ENCODE measurements at places on chromosomes 2 and 18.

DNA sequence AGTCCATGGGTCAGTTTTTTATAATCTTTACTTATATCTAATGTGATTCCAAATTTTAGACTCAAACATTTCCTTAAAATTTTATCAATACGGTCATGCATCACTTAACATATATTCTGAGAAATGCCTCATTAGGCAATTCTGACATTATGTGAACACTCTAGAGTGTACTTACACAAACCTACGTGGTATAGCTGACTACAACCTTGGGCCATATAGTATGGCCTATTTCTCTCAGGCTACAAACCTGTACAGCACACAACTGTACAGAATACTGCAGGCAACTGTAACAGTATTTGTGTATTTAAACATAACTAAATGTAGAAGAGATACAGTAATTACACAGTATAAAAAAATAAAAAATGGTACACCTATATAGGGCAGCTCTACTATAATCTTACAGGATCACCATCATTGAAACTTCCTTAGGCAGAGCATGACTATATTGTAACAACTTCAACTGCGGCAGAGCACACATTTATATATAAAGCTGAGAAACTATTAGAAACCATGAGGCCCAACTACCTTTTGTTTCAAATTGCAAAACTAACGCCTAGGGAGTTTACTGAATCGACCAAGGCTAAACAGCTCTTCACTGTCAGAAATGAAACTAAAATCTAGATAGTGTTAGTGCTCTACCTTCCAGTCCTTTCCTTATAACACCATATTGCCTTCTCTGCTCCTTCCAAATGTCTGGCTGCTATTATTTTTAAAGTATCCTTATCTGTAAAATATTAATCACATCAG is 6.9 kb downstream of the YES1 start:
- no peak for DNase-seq

DNA sequence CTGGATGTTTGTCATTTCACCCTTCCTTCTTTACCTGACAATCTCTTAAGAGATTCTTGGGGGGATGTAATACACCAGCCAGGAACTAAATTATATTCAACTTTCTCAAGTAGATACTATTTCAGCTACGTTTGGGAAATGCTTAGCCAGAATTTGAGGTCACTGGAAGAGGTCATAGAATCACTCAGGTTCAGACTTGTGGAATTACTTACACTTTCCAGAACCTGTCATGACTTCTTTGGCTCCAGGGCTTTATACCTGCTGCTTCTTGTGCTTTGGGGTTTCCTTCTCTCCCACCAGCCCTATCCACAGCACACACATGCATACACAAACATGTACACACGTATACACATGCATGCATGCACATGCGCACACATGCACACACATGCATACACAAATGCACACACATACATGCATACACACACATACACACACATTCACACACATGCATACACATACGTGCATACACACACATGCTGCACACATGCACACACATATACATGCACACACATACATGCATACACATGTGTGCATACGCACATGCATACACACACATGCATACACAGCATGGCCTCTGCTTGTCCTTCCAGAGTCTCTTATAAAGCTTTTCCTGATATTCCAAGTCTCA is 23.5 kb upstream of the ANXA4 start:
- no peak for DNase-seq

DNA sequence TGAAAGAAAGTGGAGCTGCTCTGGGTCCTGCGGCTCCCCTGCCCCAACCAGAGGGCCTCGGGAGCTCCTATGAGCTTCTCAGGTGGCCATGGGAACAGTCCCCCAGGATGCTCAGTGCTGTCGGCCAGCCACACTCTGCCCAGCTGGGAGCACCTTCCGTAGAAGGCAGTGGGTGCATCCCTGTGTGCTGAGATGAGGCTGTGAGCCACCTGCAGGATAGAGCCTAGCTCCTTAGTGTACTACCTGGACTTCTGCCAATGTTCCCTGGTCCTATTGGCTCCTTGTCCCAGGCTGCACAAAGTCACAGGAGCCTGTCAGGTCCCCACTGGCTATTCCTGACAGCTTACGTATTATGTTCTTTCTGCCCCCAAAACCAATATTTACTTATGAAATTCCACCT is 16.1 kb downstream of the PRELID3A start:
- DNase-seq = no peak

DNA sequence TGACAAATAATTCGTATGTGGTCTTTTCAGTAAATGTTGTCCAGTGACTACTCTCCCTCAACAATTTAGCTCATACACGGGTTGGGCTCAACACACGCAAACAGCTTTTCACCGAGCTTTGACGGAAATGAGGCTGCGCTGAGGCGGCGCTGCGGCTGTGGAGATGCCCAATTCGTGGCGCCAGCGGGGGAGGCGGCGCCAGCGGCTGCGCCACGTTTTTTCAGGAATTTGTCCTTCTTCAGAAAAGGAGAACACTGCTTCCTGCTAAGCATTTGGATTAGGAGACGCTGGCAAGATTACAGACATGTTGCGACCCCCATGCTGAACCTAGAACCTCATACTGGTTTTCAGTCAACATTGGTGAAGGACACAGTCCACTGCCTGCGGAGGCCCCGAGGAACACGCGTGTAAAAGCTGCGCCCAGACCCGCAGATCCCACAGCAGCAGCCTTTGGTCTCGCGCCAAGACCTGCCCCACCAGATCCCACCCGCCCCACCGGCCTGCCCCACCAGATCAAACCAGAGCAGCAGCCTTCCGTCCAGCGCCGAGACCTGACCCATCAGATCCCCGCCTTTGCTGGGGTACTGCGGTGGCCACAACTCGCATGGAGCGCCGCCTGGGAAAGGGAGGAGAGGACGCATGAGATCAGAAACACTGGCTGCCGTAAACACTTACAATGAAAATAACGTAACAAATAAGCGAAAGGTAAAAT is 173.8 kb downstream of the TMEM18 start:
- no peak for DNase-seq

DNA sequence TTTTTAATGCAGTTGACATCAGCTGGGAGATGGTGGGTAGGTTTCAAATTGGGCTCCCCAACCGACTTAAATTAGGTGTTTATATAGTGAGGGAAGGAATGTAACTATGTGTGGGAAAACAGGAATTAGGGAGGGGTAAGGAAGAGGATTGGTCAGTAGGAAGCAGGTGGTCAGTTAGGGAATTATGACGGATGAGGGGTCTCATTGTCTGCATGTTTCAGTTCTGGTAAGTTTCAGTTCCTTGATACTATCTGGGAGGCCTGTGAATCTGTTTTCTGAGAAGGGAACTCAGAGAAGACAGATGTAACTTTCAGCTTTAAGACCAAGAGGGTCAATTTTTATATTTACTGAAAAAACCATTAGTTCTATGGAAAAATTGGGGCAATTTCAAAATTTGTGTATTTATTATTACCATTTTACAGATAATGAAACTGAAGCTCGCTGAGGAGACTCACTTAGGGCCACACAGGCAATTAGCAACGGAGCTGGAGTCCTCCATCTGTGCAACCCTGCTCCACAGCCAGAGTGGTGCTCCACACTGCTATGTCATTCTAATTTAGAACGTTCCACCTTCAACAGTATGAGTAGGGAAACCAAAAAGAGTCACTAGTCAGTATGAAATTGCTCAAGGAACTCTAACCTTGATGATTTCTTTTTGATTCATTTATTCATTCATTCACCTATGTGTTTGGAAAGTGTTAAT is 36.0 kb upstream of the CCDC195 start:
- no peak for DNase-seq

DNA sequence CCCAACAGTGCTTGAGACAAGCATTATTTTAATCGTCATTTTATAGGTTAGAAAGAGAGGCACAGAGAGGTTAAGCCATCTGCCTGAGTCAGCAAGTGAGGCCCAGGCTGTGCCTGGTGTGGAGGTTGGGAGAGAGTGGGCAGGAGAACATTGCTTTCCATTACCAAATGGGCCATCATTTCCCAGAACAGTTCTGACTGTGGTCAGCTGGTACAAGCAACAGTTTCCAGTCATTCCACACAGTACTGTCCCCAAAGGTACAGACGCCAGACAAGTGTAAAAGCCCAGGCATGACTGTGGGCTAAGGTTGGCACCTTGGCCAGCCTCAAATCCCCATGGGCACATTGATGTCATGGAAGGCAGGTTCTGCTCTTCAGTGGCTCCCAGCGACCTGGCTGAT is 98.2 kb upstream of the LCLAT1 start:
- no peak for DNase-seq

- DNase-seq = no peak
Observed at GRCh38 chr2:6923319-6923718, 6.1 kb downstream of the RNF144A start.

GRCh38 chr2:105950521-105951383 is 206.0 kb downstream of the NCK2 start:
- DNase-seq = no peak

GRCh38 chr2:106745468-106745867 is 140.5 kb downstream of the ST6GAL2 start:
- no peak for DNase-seq

DNA sequence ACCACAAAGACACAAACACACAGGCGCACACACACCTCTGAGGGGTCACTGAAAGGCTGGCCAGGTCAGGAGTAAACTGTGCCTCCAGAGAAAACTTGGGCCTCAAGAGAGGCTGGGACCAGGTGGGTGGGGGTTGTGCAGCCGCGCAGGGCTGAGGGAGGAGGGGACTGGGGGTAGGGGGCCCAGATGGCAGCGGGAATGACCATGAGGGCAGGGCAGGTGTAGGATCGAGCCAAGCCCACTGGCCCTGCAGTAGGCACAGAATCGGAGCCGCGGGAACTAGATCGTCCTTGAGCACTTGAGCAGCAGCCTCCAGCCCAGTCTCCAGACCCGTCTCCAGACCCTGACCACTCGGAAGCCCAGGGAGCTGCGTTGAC is 36.8 kb downstream of the ANKMY1 start:
- no peak for DNase-seq

GRCh38 chr18:69444221-69444620 is 43.5 kb downstream of the DOK6 start:
- no peak for DNase-seq

DNA sequence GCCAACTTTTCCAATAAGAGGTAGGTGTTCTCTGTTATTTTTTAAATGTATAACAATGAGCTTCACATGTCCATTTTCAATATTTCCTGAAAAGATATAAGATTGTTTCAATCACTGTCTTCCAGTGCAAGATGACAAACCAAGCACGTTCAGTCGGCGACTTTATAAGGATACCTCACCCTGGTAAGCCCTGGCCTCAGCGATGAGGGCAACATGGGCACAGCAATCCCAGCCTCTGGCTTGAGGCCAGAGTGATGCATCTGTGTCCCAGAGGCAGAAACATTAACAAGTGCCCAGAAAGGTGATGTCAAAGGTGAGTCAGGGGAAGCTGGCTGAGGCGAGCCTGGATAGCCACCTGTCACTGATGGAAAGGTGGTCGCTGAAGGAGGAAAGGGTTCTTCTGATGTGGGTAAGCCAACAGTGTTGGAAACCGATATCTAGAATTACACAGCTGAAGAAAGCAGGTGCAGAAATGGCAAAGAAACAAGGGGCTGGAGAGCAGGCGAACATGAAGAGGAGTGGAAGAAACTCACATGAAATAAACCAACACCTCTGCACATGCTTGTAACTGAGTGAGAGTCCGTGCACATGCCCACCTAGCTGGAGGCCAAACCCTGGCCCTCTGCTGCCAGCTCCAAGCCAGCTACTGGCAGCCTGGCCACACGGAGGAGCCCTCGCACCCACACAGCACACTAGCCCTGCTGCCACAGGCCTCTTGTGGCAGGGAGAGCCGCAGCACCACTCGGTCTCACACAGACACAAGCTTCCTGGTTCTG is 65.5 kb downstream of the FBXO15 start:
- peak; percentile 53 for DNase-seq

DNA sequence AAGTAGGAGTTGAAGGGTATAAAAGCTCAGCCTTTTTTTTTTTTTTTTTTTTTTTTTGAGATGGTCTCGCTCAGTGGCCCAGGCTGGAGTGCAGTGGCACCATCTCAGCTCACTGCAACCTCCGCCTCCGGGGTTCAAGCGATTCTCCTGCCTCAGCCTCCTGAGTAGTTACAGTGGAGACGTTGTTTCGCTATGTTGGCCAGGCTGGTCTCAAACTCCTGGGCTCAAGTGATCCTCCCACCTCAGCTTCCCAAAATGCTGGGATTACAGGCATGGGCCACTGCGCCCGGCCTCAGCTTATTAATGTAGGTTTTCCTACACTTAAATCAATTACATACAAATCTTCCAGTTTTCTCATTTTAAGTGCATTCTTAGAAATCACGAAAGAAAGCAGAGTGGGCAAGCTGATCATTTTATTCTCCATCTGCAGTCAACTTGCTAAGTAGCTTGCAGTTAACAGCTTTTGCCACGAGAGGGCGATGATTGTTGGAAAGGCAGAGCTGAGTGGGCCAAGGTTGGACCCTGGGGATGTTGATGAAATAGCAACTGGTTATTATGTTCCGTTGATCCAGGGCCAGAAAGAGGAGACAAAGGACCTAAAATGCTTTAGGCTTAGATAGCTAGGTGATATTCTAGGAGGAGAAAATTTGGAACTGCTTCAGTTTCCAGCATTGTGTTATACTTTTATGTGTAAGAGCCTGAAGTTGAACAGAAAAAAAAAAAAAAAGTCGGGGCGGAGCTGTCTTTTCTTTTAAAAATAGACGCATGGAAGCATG is 234.4 kb upstream of the EPAS1 start:
- peak; percentile 56 for DNase-seq

- no peak for DNase-seq
Observed at GRCh38 chr2:69659349-69659748, 15.8 kb upstream of the AAK1 start.

DNA sequence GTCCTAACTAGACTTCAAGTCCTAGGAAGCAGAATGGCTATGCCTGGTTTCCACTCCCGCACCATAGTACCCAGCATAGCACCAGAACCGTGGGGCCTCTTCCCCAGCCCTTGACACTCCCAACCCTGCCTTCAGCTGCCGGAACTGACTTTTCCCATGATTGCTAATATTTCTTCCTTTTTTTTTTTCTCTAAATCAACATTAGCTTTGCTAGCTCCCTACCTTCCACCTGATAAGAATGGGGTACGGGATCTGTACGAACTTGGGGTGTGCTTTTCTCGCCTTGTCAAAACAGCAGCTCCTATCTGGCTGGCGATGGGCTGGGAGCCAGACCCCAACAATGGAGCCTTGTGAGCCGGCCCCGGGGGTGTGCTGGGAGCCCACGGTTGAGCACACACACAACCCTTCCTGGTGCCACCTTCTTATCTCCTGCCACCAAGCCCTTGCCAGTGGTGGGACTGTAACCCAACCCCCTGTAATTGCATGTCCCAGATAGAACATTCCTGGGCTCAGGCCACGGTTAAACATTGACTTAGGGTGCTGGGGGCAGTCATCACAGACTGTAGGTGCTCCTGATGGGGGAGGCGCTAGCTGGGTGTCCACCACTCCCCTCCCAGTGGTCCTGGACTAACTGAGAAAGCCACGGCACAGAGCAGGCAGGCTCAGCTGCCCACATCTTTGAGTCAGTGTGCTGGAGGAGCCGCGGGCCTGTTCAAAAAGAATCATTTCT is 213.0 kb upstream of the HAAO start:
- no peak for DNase-seq

- no peak for DNase-seq
Observed at GRCh38 chr2:141020346-141020745, 1110.5 kb downstream of the LRP1B start.

- no peak for DNase-seq
Observed at GRCh38 chr2:138176862-138177439, 212.7 kb downstream of the HNMT start.

Measured in NCI-H774 (cell line).